ENCODE measurements at places on chromosomes 4 and X.

- no peak for DNase-seq
These were observed 1.0 kb downstream of the FAT4 start for GRCh38 chr4:125315576-125316400.

- DNase-seq = no peak
These were observed 300.1 kb downstream of the NAF1 start for GRCh38 chr4:162866565-162866964.

- no peak for DNase-seq
These were observed at the start of gene PCDH7 for GRCh38 chr4:30720021-30720660. TSS of gene PCDH7 (plus strand) at chr4:30720369. CDS start at chr4:30721423, 1,054 bp downstream.

DNA sequence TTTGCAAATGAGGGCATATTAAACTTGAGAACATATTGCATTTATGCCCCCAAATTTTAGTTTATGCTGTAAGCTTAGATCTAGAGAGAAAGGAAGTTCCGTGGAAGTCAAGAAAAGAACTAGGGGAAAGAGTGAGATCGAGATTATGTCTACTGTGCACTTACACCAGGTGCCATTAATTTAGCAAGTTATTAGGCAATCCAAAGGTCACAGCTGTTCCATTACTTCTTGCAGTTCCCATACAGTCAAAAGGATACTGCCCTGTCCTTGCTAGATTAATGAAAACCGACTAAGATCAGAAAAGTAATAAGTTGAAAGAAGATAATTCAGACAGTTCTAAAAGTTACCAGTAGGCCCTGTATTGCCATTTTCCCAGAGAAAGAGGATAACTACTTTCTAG, 49.3 kb upstream of the SLC7A11 start:
- no peak for DNase-seq

DNA sequence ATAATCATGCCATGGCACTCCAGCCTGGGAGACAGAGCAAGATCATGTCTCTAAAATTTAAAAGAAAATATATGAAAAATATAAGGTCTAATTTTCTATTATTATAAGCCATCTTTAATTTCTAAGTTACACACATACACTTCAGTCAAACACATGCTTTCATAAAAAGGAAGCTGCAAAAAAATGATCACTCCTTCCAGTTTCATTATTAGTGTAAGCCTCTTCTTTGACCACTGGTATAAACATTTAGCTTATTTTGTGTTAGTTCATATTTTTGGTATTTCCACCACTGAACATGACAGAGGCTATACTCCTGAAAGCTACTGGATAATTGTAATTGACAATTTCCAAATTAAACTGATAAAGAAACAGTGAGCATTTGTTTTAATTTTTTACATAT, 163.3 kb upstream of the USP38 start:
- no peak for DNase-seq

DNA sequence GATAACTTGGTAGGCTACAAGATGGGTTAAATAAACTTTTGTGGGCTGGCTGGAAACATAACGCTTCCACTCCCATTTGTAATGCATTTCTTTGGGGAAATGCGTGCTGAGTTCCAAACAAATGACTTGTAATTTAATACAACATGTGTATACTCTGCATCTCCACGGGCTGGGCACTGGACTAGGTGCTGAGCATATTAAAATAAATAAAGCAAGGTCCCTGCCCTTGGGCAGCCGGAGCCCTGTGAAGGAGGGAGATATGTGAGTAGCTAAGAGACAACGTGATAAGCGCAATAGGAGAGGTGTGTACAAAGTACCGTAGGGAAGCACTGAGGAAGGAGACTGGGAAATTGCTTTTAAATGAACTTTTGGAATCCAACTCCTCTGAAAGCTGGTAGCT, 147.2 kb upstream of the RBPJ start:
- DNase-seq = no peak
